CD8-positive, alpha-beta memory T cell (primary cell): ENCODE measurements at places on chromosomes 5 and 9. TPM values are rescaled to one million over a fixed set of nuclear protein-coding genes. Genes with fewer than 3 reads are reported as not detected.

DNA sequence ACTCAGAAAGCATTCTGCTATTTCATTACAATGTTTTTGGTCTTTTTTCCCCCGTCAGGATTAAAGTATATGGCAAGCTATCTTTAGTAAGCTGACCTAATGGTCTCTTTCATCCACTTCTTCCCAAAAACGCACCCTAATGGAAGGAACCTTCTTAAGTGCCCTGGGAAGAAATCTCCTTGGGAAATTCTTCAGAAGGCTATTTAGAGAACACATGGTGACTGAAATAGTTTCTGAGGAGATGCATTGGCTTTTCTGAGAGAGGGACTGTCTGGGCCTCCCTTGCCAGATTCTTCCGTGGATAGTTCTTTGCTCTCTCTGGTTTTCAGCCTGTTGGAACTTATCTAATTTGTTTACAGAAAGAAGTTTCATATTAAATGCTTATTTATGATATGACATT is 524.1 kb upstream of the MEF2C start:
- no peak for DNase-seq

GRCh38 chr5:153753645-153754432 is 263.4 kb downstream of the GRIA1 start:
- DNase-seq, result no peak

DNA sequence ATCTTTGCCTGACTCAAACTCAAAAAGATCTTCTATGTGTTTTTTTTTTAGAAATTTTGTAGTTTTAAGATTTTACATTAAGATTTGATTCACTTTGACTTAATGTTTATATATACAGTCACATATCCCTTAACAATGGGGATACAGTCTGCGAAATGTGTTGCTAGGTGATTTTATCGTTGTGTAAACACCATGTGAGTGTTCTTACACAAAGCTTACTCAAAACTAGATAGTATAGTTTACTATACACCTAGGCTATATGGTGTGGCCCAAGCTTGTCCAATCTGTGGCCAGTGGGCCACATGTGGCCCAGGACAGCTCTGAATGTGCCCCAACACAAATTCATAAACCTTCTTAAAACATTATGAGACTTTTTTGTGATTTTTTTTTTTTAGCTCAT is 131.9 kb downstream of the CWC27 start:
- no peak for DNase-seq

The IFNK gene
- not detected for total RNA-seq

The ASPN gene
- not detected for total RNA-seq

The GPR150 gene
- 0.26 TPM for total RNA-seq

The TRIM36 gene
- total RNA-seq, result 0.15 TPM

The OR1K1 gene
- total RNA-seq, result not detected

The SSNA1 gene
- total RNA-seq, result 114 TPM

DNA sequence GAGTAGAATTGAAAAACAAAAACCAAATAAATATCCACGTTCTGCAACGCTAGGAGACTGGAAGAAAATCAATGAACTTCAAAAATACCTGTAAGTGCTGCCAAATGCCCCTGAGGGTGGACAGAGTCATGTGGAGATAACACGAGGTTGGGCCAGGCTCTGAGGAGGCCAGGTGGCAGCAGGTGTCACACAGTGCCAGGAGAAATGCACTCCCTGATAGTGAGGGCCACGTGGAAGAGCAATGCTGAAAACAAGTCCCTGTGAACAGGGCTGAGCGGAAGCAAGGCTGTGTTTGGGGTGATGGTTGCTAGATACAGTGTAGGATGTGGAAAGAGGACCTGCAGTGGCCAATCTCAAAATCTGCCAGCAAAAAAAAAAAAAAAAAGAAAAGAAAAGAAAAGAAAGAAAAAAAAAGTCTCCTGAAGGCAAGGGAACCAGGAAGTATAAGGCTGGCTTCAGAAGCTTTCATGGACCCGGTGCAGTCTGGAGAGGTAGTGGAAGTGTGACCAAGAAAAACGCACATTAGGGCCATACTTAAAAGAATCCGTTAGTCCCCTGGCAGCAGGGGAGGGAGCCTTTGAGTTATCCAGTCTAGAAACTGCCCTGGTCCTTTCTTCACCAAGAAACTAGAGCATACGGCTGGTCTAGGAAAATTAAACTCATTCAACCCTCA is 16.8 kb downstream of the C1QTNF3 start:
- no peak for DNase-seq

The PCA3 gene
- total RNA-seq, result not detected
